ENCODE measurements at places on chromosomes 5 and 9. TPM values are rescaled to one million over a fixed set of nuclear protein-coding genes. Genes with fewer than 3 reads are reported as not detected.

- DNase-seq, result no peak
- no peaks in the 10 kb centered on the region for H3K27me3 ChIP-seq
- H3K4me3 ChIP-seq, result no peak overlapping the region
- no peak overlapping the region for H3K27ac ChIP-seq
These were observed 159.4 kb downstream of the GABRB2 start for GRCh38 chr5:161387121-161387520.

DNA sequence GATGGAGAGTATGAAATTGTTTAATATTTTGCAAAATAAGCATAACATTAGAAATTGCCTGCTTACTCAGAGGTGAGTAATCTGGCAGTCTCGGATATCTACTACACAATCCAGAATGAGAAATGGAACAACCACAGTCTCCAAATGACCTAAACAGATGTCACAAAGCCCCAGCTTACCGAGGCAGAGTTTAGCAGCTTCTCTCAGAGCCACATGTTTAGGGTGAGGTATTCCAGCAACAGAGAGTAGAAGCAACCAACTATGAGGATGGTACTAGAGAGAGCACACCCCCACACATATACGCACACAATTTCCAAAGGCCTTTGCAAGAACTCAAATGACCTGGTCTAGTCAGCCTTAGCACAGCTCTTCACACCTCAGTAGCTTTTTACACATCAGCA is 122.7 kb upstream of the LPAR1 start:
- H3K27me3 ChIP-seq, result no peaks in the 10 kb centered on the region
- H3K36me3 ChIP-seq, result no peaks in the 10 kb centered on the region
- H3K4me1 ChIP-seq, result no peaks in the 10 kb centered on the region
- no peak for DNase-seq

GRCh38 chr5:93438124-93438523 is 142.9 kb downstream of the NR2F1-AS1 start:
- no peak overlapping the region for H3K27ac ChIP-seq
- H3K4me1 ChIP-seq, result no peaks in the 10 kb centered on the region
- no peak overlapping the region for H3K4me3 ChIP-seq
- no peaks in the 10 kb centered on the region for H3K36me3 ChIP-seq
- no peaks in the 10 kb centered on the region for H3K27me3 ChIP-seq

DNA sequence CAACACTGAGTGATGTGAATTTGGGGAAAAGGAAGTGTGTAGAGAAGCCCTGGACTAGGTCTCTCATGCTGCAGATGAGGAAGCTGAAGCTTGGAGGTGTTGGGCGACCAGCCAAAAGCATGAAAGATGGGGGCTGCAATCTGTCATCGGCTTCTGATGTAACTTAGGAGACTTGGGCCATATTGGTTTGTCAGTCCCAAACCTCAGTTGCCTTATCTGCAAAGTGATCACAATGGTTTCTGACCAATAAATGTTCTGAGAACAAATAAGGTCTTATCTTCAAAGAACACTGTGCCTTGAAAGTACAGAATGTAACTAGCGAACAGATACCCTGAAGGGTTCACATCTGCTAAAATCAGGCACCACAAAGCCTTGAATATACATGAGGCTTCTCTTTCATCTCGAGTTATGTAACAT is 198.4 kb upstream of the NR3C1 start:
- H3K4me3 ChIP-seq, result no peak overlapping the region
- H3K27me3 ChIP-seq, result no peaks in the 10 kb centered on the region
- no peaks in the 10 kb centered on the region for H3K36me3 ChIP-seq
- peaks cover 20% of the 10 kb centered on the region for H3K4me1 ChIP-seq

DNA sequence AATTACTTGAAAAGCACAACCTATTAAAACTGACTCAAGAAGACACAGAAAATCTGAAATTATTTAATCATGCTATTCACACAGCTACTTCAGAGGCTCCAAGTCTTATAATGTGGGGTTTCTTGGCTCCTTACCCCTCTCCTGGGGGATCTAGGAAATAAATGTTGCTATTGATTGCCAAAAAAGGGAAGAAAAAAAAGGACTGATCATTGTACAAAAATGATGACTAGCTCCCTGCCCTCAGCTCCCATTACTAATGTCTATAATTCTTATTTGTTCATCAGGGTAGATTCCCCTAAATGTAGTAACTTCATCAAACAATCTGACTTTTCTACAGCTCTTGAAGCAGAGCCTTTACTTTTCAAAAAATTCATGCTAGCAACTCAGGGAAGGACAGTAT is 3.3 kb upstream of the SMC5 start:
- H3K4me3 ChIP-seq, result no peak overlapping the region
- peaks cover 23% of the 10 kb centered on the region for H3K4me1 ChIP-seq
- no peaks in the 10 kb centered on the region for H3K27me3 ChIP-seq
- no peaks in the 10 kb centered on the region for H3K36me3 ChIP-seq

- no peak overlapping the region for H3K27ac ChIP-seq
- no peaks in the 10 kb centered on the region for H3K36me3 ChIP-seq
- DNase-seq, result no peak
- H3K4me3 ChIP-seq, result no peak overlapping the region
- no peaks in the 10 kb centered on the region for H3K27me3 ChIP-seq
These were observed 1752.6 kb upstream of the C9orf72 start for GRCh38 chr9:29325894-29326293.

- no peak for DNase-seq
- H3K4me1 ChIP-seq, result no peaks in the 10 kb centered on the region
- no peak overlapping the region for H3K27ac ChIP-seq
- H3K27me3 ChIP-seq, result peaks cover 3% of the 10 kb centered on the region
- H3K4me3 ChIP-seq, result no peak overlapping the region
These were observed 111.3 kb downstream of the DAPK1 start for GRCh38 chr9:87609002-87609401.

DNA sequence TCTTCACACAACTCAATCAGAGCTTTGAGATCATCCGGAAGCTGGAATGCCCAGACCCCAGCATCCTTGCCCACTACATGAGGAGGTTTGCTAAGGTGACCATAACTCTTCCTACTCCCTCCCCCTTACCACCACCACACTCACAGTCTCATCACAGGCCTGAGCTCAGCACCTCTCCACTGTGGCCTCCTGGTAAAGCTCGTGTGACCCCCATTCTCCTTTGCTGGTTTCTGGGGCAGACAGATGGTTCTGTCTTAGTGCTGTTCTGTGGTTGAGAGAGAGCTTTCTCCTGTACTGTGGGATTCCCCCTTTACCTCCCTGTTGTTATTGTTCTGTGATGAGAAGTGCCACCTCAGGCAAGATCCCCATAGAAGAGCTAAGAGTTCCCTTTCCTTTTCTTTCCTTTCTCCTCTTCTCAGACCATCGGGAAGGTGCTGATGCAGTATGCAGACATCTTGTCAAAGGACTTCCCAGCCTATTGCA is 92.7 kb upstream of the RUSC2 start:
- no peaks in the 10 kb centered on the region for H3K27me3 ChIP-seq
- no peaks in the 10 kb centered on the region for H3K36me3 ChIP-seq
- no peak for DNase-seq
- no peak overlapping the region for H3K4me3 ChIP-seq

GRCh38 chr5:135930949-135931295 is 23.9 kb downstream of the LECT2 start:
- no peaks in the 10 kb centered on the region for H3K36me3 ChIP-seq
- H3K4me3 ChIP-seq, result no peak overlapping the region
- H3K27me3 ChIP-seq, result peaks cover 12% of the 10 kb centered on the region

DNA sequence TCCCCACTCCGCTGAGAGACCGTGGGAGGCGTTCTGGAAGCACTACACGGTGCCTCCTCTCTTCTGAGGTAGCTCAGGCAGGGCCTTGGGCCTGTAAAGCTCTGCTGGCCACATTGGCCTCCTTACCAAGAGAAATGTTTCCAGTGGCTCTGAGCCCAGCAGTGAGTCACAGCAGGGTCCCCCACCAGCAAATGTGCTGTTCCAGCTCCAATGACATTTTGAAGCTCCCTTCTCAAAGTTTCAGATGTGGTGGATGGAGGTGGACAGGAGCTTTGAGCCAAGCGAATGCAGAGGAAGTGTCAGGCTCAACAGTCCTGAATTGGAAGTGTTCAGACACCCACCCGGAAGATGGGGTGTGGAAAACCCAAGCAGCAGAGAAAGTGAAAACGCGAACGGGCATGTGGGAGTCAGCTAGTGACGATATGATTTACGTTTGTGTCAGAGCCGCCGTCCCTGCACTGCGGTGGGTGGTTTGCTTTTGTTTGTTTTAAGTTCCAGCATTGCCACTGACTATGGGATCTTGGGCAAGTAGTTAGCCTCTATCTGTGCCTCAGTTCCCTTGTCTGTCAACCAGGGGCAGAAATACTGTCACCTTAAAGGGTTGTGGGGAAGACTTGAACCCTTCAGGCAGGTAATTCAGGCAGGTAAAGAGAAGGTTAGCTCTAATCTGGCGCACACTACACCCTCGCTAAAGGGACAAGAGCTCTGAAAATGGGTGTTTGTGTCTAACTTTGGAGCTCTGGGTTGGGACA is 38.2 kb downstream of the C5orf15 start:
- no peaks in the 10 kb centered on the region for H3K27me3 ChIP-seq
- peak overlapping the region; percentile 50 for H3K27ac ChIP-seq
- H3K4me1 ChIP-seq, result peaks cover 21% of the 10 kb centered on the region
- peak; percentile 66 for DNase-seq
- no peaks in the 10 kb centered on the region for H3K36me3 ChIP-seq
- H3K4me3 ChIP-seq, result peak overlapping the region; percentile 55

DNA sequence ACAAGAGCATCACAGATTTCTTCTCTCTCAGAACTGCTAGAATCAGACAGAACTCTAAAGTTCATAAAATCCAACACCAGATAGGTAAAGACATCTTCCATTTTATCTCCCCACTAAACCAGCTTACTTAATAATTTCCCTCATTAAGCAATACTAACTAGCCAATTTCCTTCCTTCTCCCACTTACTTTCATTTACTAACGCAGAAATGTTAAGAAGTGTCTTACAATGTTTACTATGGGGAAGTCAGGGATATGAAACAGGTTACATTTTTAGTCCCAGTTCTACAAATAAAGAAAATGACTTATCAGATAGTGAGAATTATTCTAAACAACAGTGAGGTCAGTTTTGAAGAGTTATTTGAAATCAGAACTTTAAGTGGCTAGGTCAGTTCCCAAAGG is 236.5 kb downstream of the FBXL17 start:
- no peak for DNase-seq
- H3K27me3 ChIP-seq, result no peaks in the 10 kb centered on the region
- H3K36me3 ChIP-seq, result no peaks in the 10 kb centered on the region
- H3K27ac ChIP-seq, result no peak overlapping the region
- no peak overlapping the region for H3K4me3 ChIP-seq
- H3K4me1 ChIP-seq, result no peaks in the 10 kb centered on the region

DNA sequence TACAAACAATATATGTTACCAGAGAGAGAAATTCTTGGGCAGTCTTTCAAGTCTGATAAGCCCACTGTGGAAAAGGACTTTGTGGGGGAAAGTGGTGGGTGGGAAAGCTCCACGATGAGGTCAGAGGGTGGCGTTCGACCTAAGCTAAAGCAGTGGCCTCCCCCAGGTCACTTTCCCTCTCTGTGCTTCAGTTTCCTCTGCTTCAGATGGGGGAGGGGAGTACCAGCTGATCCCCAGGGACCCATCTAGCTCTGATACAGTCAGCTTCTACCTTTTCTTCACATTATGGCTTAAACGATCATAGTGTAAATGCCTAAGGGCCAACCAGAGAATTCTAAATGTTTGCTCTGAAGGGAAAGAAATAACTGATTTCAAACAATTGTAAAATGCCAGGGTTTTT is 36.6 kb upstream of the ARSB start:
- no peaks in the 10 kb centered on the region for H3K4me1 ChIP-seq
- H3K36me3 ChIP-seq, result no peaks in the 10 kb centered on the region
- DNase-seq, result no peak
- H3K4me3 ChIP-seq, result no peak overlapping the region
- peaks cover 12% of the 10 kb centered on the region for H3K27me3 ChIP-seq

DNA sequence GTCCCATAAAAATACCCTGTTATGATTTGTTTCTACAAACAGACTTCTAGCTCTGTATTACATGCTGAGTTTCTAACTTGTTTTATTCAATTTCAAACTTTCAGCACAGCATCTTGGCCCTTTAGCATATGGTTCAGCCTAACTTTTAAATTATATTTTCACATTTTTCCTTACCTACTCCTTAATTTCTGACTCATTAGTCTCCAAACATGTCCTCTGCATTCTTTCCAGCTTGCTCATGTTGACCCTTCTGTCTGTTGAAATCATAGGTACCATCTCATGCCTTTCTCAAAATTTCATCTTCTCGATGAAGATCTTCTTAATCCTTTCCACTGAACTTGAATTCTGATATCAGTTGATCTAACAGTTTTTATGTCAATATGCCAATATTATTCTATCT is 200.9 kb upstream of the RIOK2 start:
- H3K36me3 ChIP-seq, result no peaks in the 10 kb centered on the region
- H3K4me1 ChIP-seq, result no peaks in the 10 kb centered on the region
- DNase-seq, result no peak
- H3K27ac ChIP-seq, result no peak overlapping the region
- H3K27me3 ChIP-seq, result no peaks in the 10 kb centered on the region

GRCh38 chr9:89380437-89381307 is 62.4 kb downstream of the SECISBP2 start:
- H3K36me3 ChIP-seq, result peaks cover 92% of the 10 kb centered on the region
- H3K27ac ChIP-seq, result peak overlapping the region; percentile 14
- no peaks in the 10 kb centered on the region for H3K27me3 ChIP-seq
- no peak for DNase-seq

- H3K4me1 ChIP-seq, result no peaks in the 10 kb centered on the region
- H3K27me3 ChIP-seq, result no peaks in the 10 kb centered on the region
- no peak overlapping the region for H3K4me3 ChIP-seq
- DNase-seq, result no peak
- H3K27ac ChIP-seq, result no peak overlapping the region
- H3K36me3 ChIP-seq, result no peaks in the 10 kb centered on the region
These were observed 237.9 kb upstream of the CD180 start for GRCh38 chr5:67434466-67434865.

DNA sequence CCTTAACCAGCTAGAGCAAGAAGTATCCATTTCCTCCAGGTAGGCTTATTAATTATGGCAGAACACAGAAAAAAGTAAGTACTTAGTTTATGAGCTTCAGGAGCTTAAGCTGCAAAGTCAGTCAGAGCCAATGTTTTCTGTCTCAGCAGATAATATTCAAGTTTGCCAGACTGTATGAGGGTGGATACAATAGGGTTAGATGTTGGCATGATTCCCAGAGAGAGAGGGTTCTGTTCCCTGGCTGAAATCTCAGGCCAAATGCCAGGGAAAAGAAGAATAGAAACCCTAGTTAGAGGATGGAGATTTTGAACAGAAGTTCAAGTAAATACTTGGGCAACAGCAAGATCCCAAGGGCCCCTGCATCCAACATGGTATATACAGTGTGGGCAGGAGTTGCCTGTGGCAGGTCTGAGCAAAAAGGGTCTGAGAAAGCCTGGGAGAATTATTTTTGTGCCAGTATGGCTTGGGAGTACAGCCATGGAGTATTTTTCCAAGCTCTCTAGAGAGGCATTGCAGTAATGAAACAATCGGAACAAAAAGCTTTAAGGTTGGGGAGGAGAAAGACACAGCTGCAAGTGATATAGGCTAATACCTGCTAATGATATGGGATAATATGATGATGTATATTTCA is 31.0 kb upstream of the ISOC1 start:
- H3K4me3 ChIP-seq, result no peak overlapping the region
- no peaks in the 10 kb centered on the region for H3K27me3 ChIP-seq
- H3K36me3 ChIP-seq, result no peaks in the 10 kb centered on the region
- H3K27ac ChIP-seq, result no peak overlapping the region
- no peaks in the 10 kb centered on the region for H3K4me1 ChIP-seq

GRCh38 chr9:115604831-115605483 is 487.0 kb upstream of the TNC start:
- H3K27ac ChIP-seq, result no peak overlapping the region
- no peak overlapping the region for H3K4me3 ChIP-seq
- H3K36me3 ChIP-seq, result no peaks in the 10 kb centered on the region
- no peaks in the 10 kb centered on the region for H3K4me1 ChIP-seq
- DNase-seq, result no peak

The PCDHGB1 gene
- not detected for polyA plus RNA-seq

The PTCH1 gene
- 2.7 TPM for polyA plus RNA-seq

The ZNF782 gene
- polyA plus RNA-seq, result 2.4 TPM

The BARX1 gene
- polyA plus RNA-seq, result not detected

The ATP10B gene
- not detected for polyA plus RNA-seq

The ARL14EPL gene
- polyA plus RNA-seq, result not detected

The TNFSF15 gene
- polyA plus RNA-seq, result not detected

The IL5 gene
- polyA plus RNA-seq, result not detected
